ENCODE measurements at places on chromosomes 2 and 18.

DNA sequence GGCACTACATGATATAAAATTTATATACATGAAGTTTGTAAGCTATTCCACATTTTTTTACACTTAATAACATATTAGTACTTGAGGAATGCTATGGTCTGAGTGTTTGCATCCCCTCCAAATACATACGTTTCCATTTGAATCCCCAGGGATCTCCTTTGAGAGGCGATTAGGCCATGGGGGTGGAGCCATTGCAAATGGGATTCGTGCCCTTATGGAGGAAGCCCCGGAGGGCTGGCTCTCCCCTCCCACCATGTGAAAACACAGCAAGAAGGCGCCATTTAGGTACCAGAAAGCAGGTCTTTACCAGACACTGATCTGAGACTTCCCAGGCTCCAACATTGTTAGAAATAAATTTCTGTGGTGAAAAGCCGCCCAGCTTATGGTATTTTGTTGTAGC lies 20.8 kb upstream of the MBP start:
- no peak for DNase-seq

- DNase-seq = no peak
These were observed 94.5 kb downstream of the COPS8 start for GRCh38 chr2:237180187-237180586.

GRCh38 chr2:70388128-70388527 lies 86.3 kb upstream of the FAM136A start:
- DNase-seq = no peak

- DNase-seq = no peak
These were observed 64.1 kb upstream of the ZNF532 start for GRCh38 chr18:58800582-58800981.

DNA sequence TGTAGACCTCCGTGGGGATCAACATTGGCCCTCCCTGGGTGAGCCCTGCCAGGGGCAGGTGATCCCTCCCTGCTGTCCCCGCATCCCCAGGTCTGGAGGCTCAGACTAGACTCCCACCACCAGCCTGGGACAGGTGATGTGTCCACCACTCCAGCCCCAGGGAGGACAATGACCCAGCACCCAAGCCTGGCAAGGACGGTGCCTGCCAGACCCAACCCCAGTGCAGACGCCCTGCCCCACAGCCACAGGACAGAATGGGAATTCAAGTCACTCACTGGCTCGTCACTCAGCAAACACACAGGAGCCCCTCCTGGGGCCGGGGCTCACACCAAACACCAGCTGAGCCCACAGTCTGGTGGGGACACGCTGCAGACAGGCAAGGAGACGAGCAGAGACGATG lies 239.7 kb downstream of the ATAD2B start:
- DNase-seq = no peak

DNA sequence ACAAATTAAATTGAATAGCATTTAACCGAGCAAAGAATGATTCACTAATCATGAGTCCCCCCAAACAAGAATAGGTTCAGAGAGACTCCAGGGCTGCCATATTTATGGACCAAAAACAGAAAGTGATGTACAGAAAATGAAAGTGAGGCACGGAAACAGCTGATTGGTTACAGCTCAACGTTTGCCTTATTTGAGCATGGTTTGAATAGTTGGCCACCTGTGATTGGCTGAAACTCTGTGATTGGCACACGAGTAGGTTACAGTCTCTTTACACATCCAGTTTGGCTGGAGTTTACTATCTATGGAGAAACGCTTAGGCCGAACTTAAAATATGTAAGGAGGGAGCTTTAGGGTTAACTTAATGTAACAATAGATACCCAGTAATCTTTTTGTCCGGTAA lies 27.0 kb upstream of the DPYSL5 start:
- no peak for DNase-seq

GRCh38 chr2:239735829-239736357 lies 289.2 kb downstream of the NDUFA10 start:
- no peak for DNase-seq

GRCh38 chr2:219878516-219878915 lies 251.1 kb downstream of the SLC4A3 start:
- DNase-seq = no peak

GRCh38 chr2:143551971-143552650 lies 422.9 kb downstream of the ARHGAP15 start:
- no peak for DNase-seq

- DNase-seq = no peak
These were observed 262.9 kb upstream of the KLHL29 start for GRCh38 chr2:23121968-23122648.

DNA sequence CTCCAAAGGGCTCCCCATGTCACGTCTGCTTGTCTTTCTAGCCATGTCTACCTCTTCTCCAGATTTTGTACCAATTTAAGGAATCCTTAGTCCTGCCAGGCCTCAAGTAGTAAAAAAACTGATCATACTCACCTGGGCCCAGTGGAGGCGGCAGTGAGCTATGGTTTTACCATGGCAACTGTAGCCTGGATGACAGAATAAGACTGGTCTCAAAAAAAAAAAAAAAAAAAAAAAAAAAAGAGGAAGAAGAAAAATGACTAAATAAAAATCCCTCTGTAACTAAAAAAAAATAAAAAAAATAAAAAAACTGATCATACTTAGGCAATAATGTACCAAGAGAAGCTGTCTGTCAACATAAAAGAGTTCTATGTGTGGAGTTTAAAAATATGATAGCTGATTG lies 221.6 kb downstream of the NR4A2 start:
- DNase-seq = peak; percentile 6

DNA sequence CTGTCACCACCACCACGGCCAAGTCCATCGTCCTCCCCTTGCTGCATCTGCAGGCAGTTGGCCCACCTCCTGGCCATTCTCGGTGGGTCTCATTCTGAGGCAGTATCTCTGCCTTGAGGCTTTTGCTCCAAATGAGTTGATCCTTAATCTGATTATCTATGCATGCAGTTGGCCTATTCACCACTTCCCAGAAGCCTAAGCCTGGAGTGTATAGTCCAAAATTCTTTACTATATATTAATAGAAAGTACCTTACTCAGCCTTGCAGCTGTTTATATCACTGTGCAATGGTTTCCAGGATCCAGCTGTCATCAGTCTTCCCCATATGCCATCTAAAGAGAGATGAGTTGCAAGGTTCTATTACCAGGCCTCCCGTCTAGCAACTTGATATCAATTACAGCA lies 292.4 kb downstream of the SS18 start:
- no peak for DNase-seq

GRCh38 chr2:216701544-216701943 lies 6.2 kb upstream of the IGFBP5 start:
- no peak for DNase-seq

GRCh38 chr18:59659508-59660170 lies 37.6 kb downstream of the CCBE1 start:
- no peak for DNase-seq

Measured in CD4-positive, alpha-beta T cell treated with Interleukin-17A for 1 hour (primary cell).